ENCODE measurements at places on chromosomes 16 and 17. TPM values are rescaled to one million over a fixed set of nuclear protein-coding genes. Genes with fewer than 3 reads are reported as not detected.
A peak's percentile ranks its signal among the peaks of the same experiment; 100 is the strongest.

The EFNB3 gene
- polyA plus RNA-seq = 7.7 TPM

The SLC12A3 gene
- not detected for polyA plus RNA-seq

The RTN4RL1 gene
- 0.04 TPM for polyA plus RNA-seq

The KRT12 gene
- polyA plus RNA-seq = not detected

The TNFRSF13B gene
- polyA plus RNA-seq = not detected

The PRR15L gene
- not detected for polyA plus RNA-seq

The MT1A gene
- polyA plus RNA-seq = 0.66 TPM

DNA sequence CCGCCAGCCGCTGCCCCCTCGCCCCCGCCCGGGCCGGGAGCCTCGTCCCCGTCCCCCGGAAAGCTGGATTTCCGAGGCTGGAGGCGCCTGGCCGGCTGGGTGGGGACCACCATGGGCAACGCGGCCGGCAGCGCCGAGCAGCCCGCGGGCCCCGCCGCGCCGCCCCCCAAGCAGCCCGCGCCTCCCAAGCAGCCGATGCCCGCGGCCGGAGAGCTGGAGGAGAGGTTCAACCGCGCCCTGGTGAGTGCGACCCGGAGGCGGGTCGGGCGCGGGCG is 266 bp downstream of the FMNL1 start:
- no peak for DNase-seq

DNA sequence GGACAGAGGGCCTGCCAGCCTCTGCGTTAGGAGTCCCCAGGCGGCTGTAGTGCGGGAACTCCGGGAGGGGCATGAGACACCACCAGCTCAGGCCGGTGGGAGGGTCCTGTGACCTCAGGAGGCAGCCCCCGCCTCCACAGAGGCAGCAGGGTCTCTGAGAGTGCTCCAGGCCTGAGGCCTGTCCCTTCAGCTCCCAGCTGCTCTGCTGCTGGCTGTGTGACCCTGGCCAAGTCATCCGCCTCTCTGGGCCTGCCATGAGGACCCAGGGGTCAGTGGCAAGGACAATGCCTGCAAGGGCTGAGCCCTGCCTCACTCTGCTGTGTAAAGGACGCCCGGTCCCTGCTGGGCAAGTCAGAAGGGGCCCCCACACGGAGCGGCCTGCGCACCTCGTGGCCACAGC is 27.1 kb upstream of the ZFPM1 start:
- DNase-seq = no peak

DNA sequence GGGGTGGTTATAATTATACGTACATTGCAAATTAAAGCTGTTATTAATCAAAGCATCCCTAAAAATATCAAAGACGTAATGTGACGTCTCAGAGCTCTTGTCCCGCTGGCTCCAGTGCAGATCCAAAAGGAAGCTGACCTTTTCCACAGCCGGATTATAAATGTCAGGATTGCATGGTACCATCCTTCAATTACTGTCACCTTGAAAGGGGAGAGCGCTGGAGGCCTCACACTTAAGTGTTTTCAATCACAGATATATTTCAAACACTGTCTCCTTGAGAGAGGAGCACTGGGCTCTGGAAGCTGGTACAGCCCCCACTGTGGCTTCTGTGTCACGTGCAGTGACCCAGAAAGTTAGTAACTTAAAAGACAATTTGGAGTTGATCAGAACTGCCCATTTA is 94.2 kb downstream of the AIPL1 start:
- DNase-seq = no peak

DNA sequence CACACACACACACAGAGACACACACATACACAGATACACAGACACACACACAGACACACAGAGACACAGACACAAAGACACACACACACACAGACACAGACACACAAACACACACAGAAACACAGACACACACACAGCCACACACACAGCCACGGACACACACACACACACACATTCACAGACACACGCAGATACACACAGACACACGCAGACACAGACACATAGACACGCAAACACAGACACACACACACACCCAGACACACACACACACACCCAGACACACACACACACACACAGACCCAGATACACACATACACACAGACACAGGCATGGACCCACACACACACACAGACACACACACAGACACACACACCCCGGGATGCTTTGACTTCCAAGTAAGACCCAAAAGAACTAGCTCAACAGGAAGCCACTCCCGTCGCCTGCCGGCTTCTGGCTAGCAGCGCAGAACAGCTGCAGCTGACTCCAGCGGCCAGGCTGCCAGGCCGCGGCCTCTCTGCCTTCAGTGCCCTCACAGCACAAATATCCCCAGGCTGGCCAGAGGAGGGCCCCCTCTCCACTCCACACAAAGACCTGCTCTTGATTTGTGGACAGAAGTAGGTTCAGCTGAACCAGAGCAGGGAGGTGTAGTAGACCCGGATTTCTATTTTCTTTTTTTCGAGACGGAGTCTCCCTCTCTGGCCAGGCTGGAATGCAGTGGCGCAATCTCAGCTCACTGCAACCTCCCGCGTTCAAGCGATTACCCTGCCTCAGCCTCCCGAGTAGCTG is 6.0 kb upstream of the CHRNE start:
- peak; percentile 85 for DNase-seq

DNA sequence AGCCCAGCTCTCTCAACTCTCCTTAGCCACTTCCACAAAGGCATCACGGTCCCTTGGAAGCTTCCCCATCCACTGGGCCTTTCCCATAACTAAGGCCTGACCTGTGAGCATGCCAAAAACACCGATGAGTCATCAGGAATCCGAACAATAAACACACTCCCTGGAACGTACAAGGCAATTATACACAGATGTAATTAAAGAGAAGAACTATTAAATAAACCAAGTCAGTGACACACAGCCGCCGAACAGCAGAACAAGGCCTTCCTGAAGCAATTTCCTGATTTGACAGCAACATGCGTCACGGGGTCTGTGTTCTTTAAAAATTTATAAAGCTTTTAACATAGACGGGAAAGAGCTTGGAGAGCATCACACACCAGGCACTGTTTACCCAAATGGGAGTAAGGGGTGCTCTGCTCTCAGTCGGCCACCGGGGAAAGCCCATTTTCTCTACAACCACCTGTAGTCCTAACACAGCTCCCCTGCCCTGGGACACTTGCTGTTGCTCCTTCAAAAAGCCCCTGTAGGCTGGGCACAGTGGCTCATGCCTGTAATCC is 29.4 kb downstream of the COG7 start:
- DNase-seq = peak; percentile 97

- DNase-seq = no peak
Observed at GRCh38 chr16:75445298-75445697, 12.0 kb upstream of the CFDP1 start.

DNA sequence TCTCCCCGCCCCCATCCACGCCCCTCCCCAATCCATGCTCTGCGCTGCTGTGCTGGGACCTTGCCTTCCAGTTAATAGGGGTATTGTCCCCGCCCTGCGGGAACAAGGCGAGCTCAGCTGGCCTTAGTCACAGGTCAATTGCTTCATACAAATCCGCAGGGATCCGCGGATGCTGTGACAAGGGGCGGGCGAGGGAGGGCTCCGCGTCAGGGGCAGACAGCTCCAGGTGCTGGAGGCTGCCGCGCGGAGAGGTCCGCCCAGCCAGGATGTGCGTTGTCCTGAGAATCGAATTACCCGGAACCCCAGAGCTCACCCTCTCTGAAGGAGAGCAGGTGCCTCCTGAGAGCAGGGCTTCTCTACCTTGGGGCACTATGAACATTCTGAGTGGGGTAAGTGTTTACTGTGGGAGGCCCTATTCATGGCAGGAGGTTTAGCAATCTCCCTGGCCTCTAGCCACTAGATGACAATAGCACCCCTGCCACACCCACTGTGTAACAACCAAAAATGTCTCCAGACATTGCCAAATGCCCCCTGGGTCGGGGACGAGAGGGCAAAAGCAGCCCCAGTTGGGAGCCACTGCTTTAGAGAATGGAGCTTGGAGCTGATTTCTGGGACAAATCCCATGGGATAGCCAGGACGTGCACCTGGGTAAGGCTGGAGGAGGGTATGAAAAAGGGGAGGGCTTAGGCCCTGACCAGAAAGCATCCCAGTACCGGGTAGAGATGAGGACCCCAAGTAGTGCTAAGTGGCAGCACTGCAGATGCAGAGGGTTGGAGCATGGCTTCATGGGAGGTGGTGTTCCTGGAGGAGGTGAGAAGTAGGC is 138.2 kb downstream of the CYLD start:
- no peak for DNase-seq
